ENCODE measurements at places on chromosomes 4 and X. TPM values are rescaled to one million over a fixed set of nuclear protein-coding genes. Genes with fewer than 3 reads are reported as not detected.

The EVC2 gene
- 2.2 TPM for total RNA-seq

The MAGED2 gene
- 49.7 TPM for total RNA-seq

The VCX2 gene
- not detected for total RNA-seq

GRCh38 chr4:182932651-182933050 lies 15.5 kb upstream of the DCTD start:
- DNase-seq, result no peak

- DNase-seq, result no peak
Observed at GRCh38 chr4:36734334-36734733, 452.9 kb downstream of the DTHD1 start.

The CT45A3 gene
- not detected for total RNA-seq

- DNase-seq, result no peak
Observed at GRCh38 chrX:153645151-153645550, 1.9 kb upstream of the DUSP9 start.

DNA sequence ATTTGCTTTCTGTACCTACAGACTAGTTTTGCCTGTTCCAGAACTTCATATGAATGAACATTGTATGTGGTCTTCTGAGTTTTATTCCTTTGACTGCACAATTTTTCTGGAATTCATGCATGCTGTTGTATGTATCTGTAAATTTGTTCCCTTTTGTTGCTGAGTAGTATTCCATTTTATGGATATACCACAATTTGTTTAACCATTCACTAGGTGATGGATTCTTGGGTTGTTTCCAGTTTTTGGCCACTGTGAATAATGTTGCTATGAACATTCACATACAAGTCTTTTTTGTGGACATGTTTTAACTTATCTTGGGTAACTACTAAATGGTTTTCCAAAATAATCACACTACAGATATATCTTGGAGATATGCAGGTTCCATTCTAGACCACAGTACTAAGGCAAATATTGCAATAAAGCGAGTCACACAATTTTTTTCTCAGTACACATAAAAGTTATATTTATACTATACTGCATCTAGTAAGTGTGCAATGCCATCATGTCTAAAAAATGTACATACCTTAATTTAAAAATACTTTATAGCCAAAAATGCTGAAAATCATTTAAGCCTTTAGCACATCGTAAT lies 58.7 kb downstream of the TSPAN5 start:
- no peak for DNase-seq

DNA sequence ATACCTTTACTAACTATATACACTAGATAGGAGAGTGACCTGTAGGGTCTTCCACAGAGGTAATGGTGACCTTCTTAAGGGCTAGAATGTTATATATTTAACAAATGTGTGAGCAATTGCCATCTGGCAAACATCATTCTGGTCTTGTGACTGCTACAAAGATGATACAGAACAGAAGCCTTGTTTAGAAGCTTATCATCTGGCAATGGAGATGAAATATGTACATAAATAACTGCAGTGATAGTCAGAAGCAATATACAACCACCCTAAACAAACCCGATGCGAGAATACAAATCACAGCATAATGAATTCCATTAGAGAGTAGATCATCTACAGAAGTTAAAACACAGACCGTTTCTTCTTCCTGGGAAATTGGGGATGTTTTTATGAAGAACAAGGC lies 952.7 kb upstream of the SLIT2 start:
- DNase-seq, result no peak

- no peak for DNase-seq
Observed at GRCh38 chr4:121217351-121217750, 53.2 kb upstream of the TNIP3 start.

- DNase-seq, result no peak
Observed at GRCh38 chr4:181105487-181105886, 1137.7 kb upstream of the TENM3 start.

DNA sequence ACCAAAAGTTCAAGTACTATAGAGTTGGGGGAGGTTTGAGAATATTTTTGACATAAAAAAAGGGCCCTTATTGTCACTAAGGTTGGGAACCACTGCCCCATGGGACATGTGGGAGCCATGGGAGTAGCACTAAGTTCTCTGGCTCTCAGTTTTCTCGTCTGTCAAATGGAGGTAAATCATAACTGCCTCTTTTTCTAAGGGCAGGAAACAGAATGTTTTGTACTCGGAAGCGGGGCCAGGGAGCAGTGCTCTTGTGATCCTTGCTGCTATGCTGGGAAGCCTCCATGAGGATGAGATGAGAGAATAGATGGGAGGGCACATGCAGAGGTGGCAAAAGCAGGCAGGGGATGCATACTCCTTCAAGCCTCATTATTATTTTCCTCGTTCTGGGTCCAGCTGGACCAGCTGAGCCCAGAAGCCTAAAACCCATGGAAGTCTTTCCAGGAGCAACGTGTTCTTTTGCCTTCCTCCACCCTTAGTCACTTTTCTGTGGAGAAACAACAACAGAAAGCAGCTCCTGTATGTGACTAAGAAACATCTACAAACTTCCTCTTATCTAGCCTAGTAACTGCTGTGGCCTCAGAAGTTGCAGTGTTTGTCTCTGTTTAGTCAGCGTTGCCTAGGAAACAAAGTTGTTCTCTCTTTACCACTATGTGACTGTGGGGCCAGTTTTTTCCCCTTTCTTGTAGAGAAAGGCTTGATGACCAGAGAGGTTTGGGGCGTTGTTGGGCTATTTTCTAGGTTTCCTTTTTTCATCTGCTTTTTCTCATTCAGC lies 64.8 kb downstream of the TSC22D3 start:
- peak; percentile 71 for DNase-seq

The TCEANC gene
- 4.4 TPM for total RNA-seq

GRCh38 chr4:123433573-123433972 lies 37.0 kb downstream of the SPRY1 start:
- no peak for DNase-seq

DNA sequence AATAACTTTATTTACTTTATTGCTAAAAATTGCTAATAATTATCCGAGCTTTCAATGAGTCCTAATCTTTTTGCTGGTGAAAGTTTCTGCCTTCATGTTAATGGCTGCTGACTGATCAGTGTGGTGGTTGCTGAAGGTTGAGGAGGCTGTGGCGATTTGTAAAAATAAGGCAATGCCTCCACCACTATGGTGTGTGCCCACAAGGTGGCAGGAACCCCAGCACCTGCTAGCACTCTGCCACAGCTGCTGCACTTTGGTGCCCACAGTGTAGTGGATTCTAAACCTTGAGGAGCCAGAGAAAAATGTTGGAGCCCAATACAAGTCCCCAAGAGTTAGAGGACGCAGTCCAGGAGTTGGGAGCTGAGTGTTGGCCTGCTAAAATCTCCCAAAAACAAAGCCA lies 1237.1 kb downstream of the PCDH19 start:
- no peak for DNase-seq

GRCh38 chrX:154495472-154495922 lies 5.1 kb upstream of the SLC10A3 start:
- DNase-seq, result no peak

DNA sequence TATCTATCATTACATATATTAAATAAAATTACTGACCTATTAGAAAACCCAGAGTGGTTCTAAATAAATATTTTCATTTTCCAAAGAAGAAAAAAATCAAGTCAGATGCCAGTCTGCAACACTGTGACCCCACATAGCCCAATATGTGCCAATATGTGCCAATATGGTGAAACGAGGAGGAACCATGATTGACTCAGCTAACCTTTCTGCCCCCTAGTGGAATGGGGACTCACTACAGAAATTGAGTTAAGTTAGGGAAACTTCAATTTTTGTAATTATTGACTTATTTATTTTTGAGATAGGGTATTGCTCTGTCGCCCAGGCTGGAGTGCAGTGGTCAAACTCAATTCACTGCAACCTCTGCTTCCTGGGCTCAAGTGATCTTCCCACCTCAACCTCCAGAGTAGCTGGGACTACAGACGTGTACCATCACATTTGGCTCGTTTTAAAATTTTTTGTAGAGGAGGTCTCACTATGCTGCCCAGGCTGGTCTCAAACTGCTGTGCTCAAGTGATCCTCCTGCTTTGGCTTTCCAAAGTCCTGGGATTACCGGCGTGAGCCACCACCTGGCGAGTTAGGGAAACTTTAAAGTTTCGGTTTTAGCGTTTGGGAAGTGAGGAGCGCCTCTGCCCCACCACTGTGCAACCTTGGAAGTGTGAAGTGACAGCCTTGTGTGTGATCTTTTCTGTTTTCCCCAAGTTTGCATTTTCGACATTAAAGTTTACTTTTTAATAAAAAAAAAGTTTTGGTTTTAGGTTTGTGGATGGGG lies 116.8 kb upstream of the SHISA3 start:
- peak; percentile 24 for DNase-seq

DNA sequence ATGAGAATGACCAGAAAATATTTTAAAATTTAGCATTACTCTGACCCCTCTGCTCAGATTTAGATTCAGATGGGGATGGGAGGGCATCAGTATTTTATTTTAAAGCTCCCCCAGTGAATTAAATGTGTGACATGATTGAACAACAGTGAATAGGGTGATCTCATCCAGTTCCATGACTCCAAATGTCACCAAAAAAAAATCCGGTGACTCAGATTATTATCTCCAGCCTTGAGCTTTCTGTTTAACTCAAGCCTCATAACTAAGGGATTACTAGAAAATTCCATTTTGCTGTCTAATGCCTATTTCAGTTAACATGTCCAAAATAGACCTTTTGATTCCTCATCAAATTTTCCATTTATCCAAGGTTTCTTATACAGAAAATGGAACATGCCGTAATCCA lies 121.8 kb upstream of the TMEM47 start:
- DNase-seq, result no peak

DNA sequence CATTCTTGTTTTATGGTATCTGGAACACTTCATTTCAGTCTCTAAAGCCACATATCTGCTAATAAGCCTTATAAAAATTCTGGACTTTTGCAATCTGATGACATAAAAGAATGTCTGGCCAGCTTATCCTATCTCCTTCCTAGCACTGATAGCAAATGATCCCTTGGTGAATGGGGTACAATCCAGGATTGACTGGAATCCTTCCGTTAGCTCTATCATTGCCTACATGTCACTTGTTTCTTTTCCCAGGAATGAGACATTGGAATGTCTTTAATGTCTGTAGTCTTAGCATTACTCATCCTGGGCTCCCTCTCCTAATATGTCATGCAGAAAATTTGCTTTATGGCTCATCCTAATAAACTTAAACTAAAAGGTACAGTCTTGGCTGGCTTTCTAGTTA lies 14.8 kb upstream of the PABPC4L start:
- DNase-seq, result no peak

- DNase-seq, result no peak
Observed at GRCh38 chr4:1644891-1645657, 39.0 kb downstream of the FAM53A start.

- DNase-seq, result no peak
Observed at GRCh38 chrX:139831675-139832456, 101.0 kb downstream of the ATP11C start.

GRCh38 chr4:75715105-75715799 lies 9.1 kb upstream of the USO1 start:
- no peak for DNase-seq

GRCh38 chrX:23465105-23465791 lies 130.6 kb downstream of the PTCHD1 start:
- no peak for DNase-seq

DNA sequence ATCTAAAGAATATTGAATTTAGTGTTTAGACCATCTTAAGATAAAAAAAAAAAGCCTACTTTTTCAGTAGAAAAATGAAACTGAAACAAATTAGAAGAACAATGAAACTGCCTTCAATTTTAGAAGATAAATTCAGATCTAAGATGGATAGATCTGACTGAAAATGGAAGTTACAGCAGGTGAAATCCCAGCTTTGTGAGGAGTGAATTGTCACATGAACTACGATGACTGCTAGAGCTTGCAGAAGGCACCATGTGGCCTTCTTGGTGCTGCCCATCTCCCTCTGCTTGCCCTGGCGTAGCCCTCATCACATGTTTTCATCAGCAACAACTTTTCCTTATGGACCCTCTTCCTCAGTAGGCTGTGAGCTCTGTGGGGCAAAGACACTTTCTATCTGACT lies 51.4 kb upstream of the EMCN start:
- no peak for DNase-seq

DNA sequence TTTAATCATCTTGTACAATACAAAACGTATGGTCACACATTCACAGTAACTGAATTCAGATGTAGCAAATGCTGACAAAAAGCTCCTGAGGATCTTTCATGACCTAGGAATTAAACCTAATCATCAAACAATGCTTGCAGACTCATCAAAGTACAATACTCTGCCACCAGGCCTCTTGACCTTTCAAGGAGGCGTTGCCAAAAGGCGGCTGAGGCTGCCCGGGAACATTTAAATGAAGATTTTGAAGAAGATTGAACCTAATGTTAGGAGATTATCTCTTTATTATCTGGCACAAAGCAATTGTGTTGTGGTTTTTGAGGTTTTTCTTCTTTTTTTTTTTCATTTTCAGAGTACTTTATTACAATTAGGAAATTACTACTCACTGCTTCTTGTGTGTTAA lies 340.5 kb downstream of the GALNTL6 start:
- DNase-seq, result no peak

The HMGN5 gene
- total RNA-seq, result 2.7 TPM

DNA sequence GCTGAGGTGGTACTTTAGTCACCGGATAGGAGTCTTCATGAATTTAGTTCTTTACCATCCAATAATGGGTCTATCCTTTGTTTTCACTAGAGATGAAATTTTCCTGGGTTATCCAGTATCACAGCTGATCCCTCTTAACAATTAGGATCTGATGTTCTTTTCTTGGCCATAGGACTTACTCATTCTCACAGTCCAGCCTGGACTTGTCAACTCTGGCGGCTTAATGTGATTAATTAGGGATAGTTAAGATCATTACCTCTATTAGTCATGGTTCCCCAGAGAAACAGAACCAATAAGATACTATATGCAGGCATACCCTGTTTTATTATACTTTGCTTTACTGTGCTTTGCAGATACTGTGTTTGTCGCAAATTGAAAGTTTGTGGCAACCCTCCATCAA lies 272.7 kb upstream of the FAT4 start:
- DNase-seq, result no peak

DNA sequence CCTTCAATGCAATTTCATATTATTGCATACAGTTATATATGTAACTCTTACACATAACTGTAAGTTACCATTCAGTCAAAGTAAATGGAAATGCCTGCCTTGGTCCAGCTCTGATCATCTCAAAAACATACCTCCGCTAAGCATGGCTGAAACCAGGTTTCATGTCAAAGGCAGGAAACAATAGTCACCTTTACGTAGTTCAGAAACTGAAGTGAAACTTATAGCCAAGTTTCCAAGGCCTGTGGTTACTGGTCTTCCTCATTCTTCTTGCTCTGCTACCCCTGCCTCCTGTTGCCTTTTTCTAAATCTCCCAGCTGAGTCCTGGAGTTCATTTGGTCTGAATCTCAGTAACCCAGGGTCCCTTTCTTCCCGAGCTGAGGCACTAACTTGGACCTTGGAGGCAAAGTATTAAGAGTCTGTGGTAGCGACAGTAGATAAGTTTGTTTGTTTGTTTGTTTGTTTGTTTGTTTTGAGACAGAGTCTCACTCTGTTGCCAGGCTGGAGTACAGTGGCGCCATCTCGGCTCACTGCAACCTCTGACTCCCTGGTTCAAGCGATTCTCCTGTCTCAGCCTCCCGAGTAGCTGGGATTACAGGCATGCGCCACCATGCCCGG lies 30.8 kb downstream of the DAPP1 start:
- DNase-seq, result peak; percentile 48

GRCh38 chr4:74934888-74935287 lies 2.0 kb downstream of the PARM1 start:
- DNase-seq, result no peak

The C4orf33 gene
- 22.1 TPM for total RNA-seq
